Lower leg skin (tissue), 4 donors: ENCODE measurements at places on chromosomes 6 and 20. TPM values are rescaled to one million over a fixed set of nuclear protein-coding genes. Genes with fewer than 3 reads are reported as not detected.

SIGLEC1 gene
- total RNA-seq = 1.1 TPM

ECT2L gene
- total RNA-seq = 0.26 TPM

RBPJL gene
- not detected for total RNA-seq

SLC17A2 gene
- total RNA-seq = not detected

GATA5 gene
- 1.6 TPM for total RNA-seq

VWA7 gene
- 0.49 TPM for total RNA-seq

MYLK2 gene
- total RNA-seq = not detected

E2F1 gene
- 6.3 TPM for total RNA-seq

CHRNA4 gene
- total RNA-seq = not detected

BANF2 gene
- total RNA-seq = not detected

SRMS gene
- total RNA-seq = 0.59 TPM

TRIM40 gene
- total RNA-seq = not detected

TMEM200A gene
- total RNA-seq = 0.64 TPM

NT5E gene
- 12.8 TPM for total RNA-seq

LY6G6F gene
- total RNA-seq = not detected

NUS1 gene
- total RNA-seq = 12.9 TPM

SLC22A1 gene
- total RNA-seq = not detected

FAM184A gene
- total RNA-seq = 1.1 TPM

DPPA5 gene
- not detected for total RNA-seq

METTL24 gene
- 2.5 TPM for total RNA-seq

CST4 gene
- total RNA-seq = not detected

ZNF341 gene
- 4.5 TPM for total RNA-seq

PBOV1 gene
- not detected for total RNA-seq

RAET1E gene
- 30.6 TPM for total RNA-seq

SLC35D3 gene
- total RNA-seq = 0.10 TPM

PLCB1 gene
- 11.1 TPM for total RNA-seq

ARFRP1 gene
- total RNA-seq = 30.8 TPM

ADTRP gene
- total RNA-seq = 9.1 TPM

TXLNB gene
- total RNA-seq = not detected

DTD1 gene
- total RNA-seq = 41.2 TPM

ZC2HC1B gene
- total RNA-seq = not detected

BPIFB4 gene
- total RNA-seq = not detected

APMAP gene
- total RNA-seq = 65.1 TPM

TPD52L1 gene
- total RNA-seq = 203 TPM

TFAP2D gene
- total RNA-seq = not detected

GHRH gene
- not detected for total RNA-seq

GUCA1A gene
- total RNA-seq = not detected

CLPSL2 gene
- total RNA-seq = not detected

PI3 gene
- 62.6 TPM for total RNA-seq

BMP5 gene
- not detected for total RNA-seq

FOXS1 gene
- total RNA-seq = 0.44 TPM

RPRD1B gene
- total RNA-seq = 23.1 TPM

SLC22A16 gene
- total RNA-seq = not detected

AMD1 gene
- total RNA-seq = 49.8 TPM

TUBB2B gene
- total RNA-seq = 1.0 TPM

ZSCAN23 gene
- total RNA-seq = not detected

FRK gene
- total RNA-seq = 1.9 TPM

GZF1 gene
- 4.4 TPM for total RNA-seq

FBXO30 gene
- total RNA-seq = 5.0 TPM

CNKSR3 gene
- 11.1 TPM for total RNA-seq

RCAN2 gene
- 3.7 TPM for total RNA-seq

IRAK1BP1 gene
- total RNA-seq = 2.7 TPM

ARFGEF3 gene
- 11.8 TPM for total RNA-seq

PLA2G7 gene
- total RNA-seq = 1.7 TPM

SNAP25 gene
- total RNA-seq = 2.1 TPM

SAMD5 gene
- total RNA-seq = 2.9 TPM

PAK5 gene
- 0.10 TPM for total RNA-seq

CST2 gene
- not detected for total RNA-seq

BHLHE23 gene
- total RNA-seq = not detected
